ENCODE measurements at places on chromosomes 1 and 21. TPM values are rescaled to one million over a fixed set of nuclear protein-coding genes. Genes with fewer than 3 reads are reported as not detected.

Gene CFH
- 9.2 TPM for total RNA-seq

Gene CR1L
- total RNA-seq: not detected

Gene CCDC18
- 16.2 TPM for total RNA-seq

Gene PIP5K1A
- total RNA-seq: 62.1 TPM

Gene UBE2U
- total RNA-seq: not detected

Gene CACNA1S
- not detected for total RNA-seq

Gene PLA2G2F
- total RNA-seq: 4.2 TPM

Gene TFF3
- total RNA-seq: 1.0 TPM

Gene PAPPA2
- 0.14 TPM for total RNA-seq

Gene TDRD5
- total RNA-seq: 0.06 TPM

Gene AMY2A
- total RNA-seq: not detected

Gene HSD3B2
- not detected for total RNA-seq

Gene C1orf226
- 5.9 TPM for total RNA-seq

Gene TRAF3IP3
- not detected for total RNA-seq

Gene TMEM240
- total RNA-seq: 1.7 TPM

Gene ABCA4
- total RNA-seq: not detected

Gene SGIP1
- 6.9 TPM for total RNA-seq

Gene C1QTNF12
- 1.7 TPM for total RNA-seq

Gene ATAD3B
- 91.2 TPM for total RNA-seq

Gene LCE1B
- not detected for total RNA-seq

Gene HFM1
- total RNA-seq: 0.94 TPM

Gene S1PR1
- total RNA-seq: 1.7 TPM

Gene HHIPL2
- total RNA-seq: not detected

Gene COL24A1
- 0.07 TPM for total RNA-seq

Gene INSRR
- not detected for total RNA-seq

Gene RIMKLA
- total RNA-seq: 0.14 TPM

Gene OLIG1
- total RNA-seq: not detected

Gene NOS1AP
- total RNA-seq: 0.72 TPM

Gene MPZ
- 1.2 TPM for total RNA-seq

Gene TMIGD3
- total RNA-seq: not detected

Gene TTC22
- total RNA-seq: 4.3 TPM

Gene LCE3E
- total RNA-seq: not detected

Gene CAMTA1
- total RNA-seq: 53.5 TPM

Gene CCDC27
- not detected for total RNA-seq

Gene PAQR6
- total RNA-seq: 1.5 TPM

Gene PRAMEF18
- total RNA-seq: not detected

Gene GRIK1
- total RNA-seq: not detected

Gene ADGRL4
- total RNA-seq: 14.6 TPM

Data from epithelial cell of proximal tubule (primary cell).